ENCODE measurements at places on chromosomes 6 and 20.

GRCh38 chr6:158799051-158799792, 19.9 kb downstream of the EZR start:
- no peak for DNase-seq

DNA sequence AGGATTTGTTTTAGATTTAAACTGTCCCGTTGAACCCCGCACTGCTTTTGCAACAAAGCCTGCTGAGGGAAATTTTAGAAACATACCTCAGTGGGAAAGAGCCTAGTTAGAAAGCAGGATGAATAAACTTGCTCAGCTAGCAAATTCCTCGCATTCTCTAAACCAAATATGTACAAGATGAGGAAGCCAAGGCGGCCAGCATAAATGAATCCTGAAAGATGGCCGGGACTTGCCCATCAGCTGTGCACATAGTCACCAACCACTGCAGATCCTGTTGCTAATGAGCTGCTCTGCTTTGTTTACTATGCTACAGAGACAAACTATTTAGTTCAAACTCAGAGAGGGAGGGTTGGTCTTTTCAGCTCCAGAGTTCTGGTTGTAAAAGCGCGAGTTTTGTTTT, 49.0 kb downstream of the TMEM170B start:
- no peak for DNase-seq

- no peak for DNase-seq
Measured at GRCh38 chr6:14858808-14859207, 387.1 kb upstream of the JARID2 start.

- no peak for DNase-seq
Measured at GRCh38 chr20:32917191-32917950, 58.6 kb downstream of the EFCAB8 start.

GRCh38 chr6:43760210-43761168, 9.5 kb upstream of the VEGFA start:
- DNase-seq, result no peak

DNA sequence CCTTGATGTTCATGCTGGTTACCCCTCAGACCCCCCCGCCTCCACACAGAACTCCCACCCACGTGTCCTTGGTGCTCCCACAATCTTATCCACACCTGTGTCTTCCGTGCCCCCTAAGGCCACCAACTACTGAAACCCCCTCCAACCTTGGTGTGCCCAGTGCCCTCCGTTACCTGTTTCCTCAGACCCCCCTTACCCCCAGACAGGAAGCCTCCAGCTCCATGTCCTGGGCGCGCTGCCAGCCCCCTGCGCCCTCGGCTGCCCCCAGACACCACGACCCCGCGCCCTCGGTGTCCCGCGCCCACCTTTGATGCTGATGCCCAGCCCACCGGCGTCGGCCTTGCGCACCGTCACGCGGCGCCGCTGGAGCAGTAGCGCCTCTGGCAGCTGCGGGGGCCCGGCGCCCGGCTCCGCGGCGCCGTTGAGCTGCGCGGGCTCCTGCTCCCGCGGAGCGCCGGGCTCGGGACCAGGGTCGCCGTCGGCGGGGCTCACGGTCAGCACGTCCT, 504 bp downstream of the SNTA1 start:
- no peak for DNase-seq

- no peak for DNase-seq
Measured at GRCh38 chr6:2820415-2820814, 21.2 kb downstream of the SERPINB1 start.

- DNase-seq, result no peak
Measured at GRCh38 chr20:59138114-59138748, 25.4 kb upstream of the ZNF831 start.

DNA sequence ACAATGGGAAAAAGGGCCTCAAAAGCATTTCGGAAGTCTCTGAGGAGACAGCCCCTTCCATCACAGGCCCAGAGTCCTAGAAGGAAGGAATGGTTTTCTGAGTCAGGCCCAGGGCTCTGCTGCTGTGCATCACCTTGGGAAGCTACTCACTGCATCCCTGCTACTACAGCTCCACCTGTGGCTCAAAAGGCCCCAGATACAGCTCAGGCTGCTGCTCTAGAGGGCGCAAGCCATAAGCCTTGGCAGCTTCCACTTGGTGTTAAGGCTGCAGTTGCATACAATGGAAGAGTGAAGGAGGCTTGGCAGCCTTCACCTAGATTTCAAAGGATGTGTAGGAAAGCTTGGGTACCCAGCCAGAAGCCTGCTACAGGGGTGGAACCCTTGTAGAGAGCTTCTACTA, 54.8 kb downstream of the MEI4 start:
- DNase-seq, result no peak

- DNase-seq, result no peak
Measured at GRCh38 chr6:155328539-155329459, 14.5 kb upstream of the TFB1M start.

GRCh38 chr6:33508935-33509926, 54.9 kb downstream of the ZBTB9 start:
- DNase-seq, result no peak

DNA sequence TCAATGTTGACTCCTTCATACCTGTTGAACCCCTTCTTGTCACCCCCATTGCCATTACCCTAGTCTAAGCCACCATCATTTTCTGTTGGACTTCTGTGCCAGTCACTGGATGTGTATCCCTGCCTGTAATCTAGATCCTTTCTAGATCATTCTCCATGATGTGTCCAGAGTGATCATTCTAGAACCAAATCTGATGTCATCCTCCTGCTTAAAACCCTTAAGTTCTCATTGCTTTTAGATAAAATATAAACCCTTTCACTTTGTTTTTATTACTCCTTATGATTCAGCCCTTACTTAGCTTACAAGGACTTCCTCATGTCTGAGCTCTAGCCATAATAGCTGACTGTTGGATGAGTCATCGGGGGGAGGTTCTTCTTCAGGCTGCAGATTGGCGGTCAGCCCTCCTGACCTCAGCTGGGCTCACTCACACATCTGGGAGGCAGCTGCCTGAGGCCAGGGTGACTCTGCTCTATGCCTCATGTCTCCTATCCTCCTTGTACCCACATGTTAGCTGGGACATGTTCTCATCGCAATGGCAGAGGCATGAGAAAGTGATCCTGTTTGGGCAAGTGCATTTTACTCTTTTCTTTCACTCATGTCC, 287.6 kb downstream of the ESR1 start:
- DNase-seq, result peak; percentile 64

- DNase-seq, result no peak
Measured at GRCh38 chr6:143262859-143263258, 187.6 kb downstream of the ADAT2 start.

- DNase-seq, result no peak
Measured at GRCh38 chr6:103284835-103285234, 1574.9 kb downstream of the HACE1 start.

- no peak for DNase-seq
Measured at GRCh38 chr6:159945801-159946392, 23.0 kb upstream of the IGF2R start.

GRCh38 chr20:48015943-48016723, 230.9 kb upstream of the SULF2 start:
- no peak for DNase-seq

GRCh38 chr6:156430386-156430785, 346.8 kb upstream of the ARID1B start:
- no peak for DNase-seq

GRCh38 chr20:48502016-48502415, 325.8 kb downstream of the PREX1 start:
- no peak for DNase-seq

DNA sequence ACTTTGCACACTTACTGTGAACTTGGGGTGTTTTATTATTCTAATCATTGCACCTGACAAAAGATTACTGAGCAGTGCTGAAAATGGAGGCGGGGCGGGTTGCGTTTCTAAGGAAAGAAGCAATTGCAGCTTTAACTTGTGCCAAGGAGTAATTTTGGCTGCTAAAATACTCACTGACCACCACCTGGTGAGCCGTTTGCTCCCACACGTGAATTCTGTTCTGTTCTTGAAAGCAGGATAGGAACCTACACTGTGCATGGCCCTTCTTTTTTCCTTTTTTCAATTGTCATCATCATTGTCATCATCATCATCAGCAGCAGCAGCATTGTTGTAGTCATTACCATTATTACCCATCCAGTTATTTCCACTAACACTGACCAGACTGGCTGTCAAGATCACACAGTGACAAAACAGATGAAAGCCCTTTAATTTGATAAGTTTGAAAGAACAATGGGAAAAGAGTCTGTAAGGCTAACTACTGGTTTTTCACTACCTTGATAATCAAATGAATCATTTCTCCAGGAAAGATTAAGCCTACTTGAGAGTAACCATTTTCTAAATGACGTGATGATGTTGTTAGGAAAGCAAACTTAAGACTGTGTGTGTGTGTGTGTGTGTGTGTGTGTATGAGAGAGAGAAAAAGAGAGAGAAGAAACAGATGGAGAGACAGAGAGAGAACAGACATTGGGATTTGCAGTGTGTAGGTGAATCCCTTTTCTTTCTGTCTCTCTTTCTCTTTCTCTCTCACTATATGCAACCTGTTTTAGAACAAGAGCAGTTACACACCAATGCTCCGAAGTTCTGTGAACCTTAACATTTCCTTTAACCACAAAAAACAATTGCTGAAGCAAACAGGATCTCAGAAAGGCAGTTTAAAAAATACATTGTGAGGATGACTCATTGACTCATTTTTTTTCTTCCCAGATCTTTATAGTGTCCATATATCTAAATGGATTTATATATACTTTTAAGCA, 3.8 kb downstream of the RIPOR2 start:
- no peak for DNase-seq

DNA sequence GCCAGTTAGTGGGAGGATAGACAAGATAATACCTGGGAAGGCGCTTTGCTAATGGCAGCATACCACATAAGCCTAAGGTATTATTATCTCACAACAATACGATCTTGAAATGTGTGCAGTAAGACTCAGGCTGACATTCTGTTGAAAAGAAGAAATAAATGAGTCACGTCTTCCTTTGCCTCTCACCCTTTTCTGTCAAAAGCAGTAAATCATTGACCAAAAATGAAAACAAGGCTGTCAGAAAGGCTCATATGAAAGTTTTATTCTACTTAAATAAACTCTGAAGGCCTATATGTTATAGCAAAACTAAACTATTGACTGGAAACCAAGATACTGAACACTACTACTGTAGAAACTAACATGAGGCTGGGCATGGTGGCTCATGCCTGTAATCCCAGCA, 43.1 kb upstream of the IL20RA start:
- DNase-seq, result no peak

DNA sequence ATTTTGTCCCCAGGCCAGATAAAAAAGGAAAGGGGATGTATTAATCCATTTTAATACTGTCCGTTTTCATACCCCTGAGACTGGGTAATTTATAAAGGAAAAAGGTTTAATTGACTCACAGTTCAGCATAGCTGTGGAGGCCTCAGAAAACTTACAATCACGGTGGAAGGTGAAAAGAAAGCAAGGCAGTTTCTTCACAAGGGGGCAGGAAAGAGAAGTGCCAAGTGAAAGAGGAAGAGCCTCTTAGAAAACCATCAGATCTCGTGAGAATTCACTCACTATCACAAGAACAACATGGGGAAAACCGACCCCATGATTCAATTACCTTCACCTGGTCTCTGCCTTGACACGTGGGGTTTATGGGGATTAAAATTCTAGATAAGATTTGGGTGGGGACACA, 152.5 kb downstream of the IBTK start:
- DNase-seq, result no peak

- DNase-seq, result no peak
Measured at GRCh38 chr6:79833264-79833963, 113.9 kb downstream of the ELOVL4 start.

DNA sequence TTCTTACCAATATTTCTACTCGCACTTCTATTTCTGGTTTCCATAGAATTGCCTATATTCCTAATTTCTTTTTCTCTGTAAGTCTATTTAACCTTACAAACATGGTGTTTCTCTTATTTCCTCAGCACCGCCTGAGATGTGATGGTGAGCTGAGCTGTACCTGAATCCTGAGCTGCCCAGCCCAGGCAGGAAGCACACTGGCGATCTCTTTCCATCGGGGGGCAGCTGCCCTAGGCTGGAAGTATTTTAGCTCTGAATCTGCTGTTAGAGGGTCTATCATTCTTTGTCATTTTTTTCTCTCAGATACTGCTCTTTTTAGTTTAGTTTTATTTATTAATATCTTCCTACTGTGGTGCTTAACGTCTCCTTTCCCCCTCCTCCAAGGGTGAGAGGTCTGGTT, 173.4 kb upstream of the SLC35B3 start:
- no peak for DNase-seq

DNA sequence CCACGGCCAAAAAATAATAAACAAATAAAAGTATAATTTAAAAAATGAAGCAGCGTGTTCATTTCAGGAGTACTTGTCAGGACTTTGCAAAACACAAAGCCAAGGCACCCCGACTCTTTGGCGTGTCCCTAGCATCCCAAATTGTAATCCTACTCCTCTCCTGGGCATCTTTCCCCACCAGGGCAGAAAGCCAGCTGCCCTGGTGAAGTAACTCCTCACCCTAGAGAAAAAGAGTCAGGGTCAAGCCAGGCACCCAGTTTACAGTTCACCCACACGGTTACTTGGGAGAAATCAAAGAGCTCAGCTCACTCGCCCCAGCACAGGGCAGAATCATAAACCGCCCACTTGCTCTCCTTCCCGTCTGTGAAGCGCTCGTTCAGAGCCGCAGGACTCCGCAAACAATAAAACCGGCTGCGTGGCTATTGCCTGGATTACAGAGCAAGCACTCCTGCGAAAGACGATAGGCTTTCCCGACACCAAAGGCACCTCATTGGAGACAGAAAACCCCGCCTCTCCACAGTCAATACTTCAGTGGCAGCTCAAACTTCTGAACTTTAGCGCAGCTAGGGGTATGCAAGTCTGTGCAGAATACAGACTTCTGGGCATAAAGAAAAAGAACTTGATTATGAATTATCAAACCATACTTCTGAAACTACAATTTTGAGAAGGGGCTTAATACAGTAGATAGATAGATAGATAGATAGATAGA, 73.0 kb upstream of the NHSL1 start:
- DNase-seq, result peak; percentile 79

GRCh38 chr20:16346956-16347355, 226.3 kb downstream of the KIF16B start:
- no peak for DNase-seq

DNA sequence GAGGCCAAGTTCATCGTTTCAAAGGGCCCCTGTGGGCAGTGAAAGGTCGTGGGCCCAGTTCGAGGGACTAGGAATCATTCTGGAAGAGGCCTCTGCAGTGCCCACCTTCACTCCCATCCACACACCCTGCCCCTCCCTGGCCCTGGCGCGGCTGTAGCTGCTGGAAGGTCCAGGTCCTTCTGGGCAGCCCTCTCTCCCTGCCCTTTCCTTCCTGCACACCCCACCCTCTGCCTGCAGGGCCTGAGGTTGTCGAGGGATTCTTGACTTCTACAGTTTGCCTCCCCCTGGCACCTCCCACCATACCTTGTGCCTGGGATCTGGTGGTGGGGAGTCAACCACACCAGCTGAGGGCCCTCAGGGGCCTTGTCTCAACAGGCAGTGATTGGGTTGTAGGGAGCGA, 4.5 kb upstream of the MYT1 start:
- DNase-seq, result no peak

- no peak for DNase-seq
Measured at GRCh38 chr6:39335780-39336545, 13.5 kb upstream of the KCNK16 start.

DNA sequence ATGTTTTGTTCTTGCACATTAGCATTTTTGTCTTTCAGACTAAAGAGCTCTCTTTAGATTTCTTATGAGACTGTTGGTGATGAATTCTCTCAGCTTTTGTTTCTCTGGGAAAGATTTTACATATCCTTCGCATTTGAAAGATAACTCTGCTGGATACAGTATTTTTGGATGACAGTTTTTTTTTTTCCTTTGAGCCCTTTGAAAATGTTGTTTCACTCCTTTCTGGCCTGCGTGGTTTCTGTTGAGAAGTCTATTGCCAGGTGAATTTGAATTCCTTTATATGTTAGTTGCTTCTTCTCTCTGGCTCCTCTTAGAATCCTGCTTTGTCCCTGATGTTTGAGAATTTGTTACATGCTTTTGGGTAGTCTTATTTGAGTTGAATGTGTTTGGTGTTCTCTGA, 22.2 kb upstream of the KIAA1586 start:
- no peak for DNase-seq
